ENCODE measurements at places on chromosomes 2 and 18.

DNA sequence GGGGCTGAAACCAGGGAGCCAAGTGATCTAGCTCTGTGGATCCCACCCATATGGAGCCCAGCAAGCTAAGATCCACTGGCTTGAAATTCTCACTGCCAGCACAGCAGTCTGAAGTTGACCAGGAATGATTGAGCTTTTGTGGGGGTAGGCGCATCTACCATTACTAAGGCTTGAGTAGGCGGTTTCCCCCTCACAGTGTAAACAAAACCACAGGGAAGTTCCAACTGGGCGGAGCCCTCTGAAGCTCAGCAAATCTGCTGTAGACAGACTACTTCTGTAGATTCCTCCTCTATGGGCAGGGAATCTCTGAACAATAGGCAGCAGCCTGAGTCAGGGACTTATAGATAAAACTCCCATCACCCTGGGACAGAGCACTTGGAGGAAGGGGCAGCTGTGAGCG, 96.7 kb downstream of the CCDC148 start:
- no peak for DNase-seq

DNA sequence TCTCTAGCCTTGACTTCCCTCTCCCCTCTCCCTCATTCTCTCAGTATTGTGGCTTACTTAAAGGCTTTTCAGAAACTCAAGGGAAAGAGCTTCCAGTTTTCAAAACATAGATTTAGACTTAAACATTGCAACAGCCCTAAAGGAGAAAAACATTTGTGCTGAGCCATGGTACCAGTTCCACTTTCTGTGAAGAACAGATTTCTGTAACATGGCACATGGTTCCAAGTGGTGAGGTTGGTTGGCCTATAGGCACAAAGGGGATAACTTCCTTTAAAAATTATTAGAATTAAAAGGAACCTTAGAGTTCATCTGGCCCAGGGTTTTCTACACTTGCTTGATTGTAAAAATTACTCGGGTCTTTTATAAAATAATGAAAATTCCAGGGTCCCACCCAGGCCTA, 138.6 kb upstream of the CDCA7 start:
- DNase-seq, result no peak

GRCh38 chr2:67526283-67526682, 129.2 kb downstream of the ETAA1 start:
- no peak for DNase-seq

DNA sequence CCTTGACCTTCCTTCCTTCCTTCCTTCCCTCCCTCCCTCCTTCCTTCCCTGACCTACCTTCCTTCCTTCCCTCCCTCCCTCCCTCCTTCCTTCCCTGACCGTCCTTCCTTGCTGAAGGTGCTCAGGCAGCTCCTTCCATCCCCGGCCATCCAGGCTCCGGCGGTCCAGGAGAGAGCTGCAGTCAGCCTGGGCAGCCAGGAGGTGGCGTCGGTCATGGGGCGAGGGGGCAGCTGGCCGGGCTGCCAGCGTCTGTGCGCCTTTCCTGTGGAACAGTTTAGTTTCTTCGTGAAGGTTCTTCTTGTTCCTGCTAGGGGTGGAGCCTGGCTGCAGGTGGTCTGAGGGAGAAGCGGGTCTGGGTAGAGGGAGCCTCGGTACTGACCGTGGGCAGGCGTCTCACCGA, 15.7 kb downstream of the GPR35 start:
- no peak for DNase-seq

- no peak for DNase-seq
Observed at GRCh38 chr2:217451666-217452065, 551.1 kb downstream of the TNS1 start.

GRCh38 chr2:210299866-210300373, 15.1 kb downstream of the MYL1 start:
- no peak for DNase-seq

- DNase-seq, result no peak
Observed at GRCh38 chr2:186734957-186735734, 41.3 kb downstream of the FAM171B start.

- no peak for DNase-seq
Observed at GRCh38 chr2:86632672-86633071, 9.0 kb upstream of the RNF103 start.

- no peak for DNase-seq
Observed at GRCh38 chr18:46072376-46072867, 362 bp upstream of the PSTPIP2 start.

DNA sequence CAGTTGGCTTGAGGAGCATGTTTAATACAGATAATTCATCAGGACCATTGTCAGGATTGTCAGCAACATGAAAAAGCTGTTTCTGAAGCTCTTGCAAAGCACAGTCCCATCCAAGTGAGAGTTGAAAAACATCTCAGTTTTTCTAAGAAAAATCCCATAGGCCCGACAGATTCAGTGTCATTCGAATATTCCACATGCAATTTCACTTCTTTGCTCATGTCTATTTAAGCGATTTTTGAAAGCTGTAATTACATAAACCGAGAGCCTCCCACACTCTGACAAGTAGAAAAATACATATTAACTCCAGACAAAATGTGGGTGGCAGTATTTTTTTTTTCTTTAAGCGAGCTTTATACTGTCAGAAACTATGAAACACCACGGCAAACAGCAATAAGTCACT, 134.7 kb upstream of the GALNT5 start:
- no peak for DNase-seq

DNA sequence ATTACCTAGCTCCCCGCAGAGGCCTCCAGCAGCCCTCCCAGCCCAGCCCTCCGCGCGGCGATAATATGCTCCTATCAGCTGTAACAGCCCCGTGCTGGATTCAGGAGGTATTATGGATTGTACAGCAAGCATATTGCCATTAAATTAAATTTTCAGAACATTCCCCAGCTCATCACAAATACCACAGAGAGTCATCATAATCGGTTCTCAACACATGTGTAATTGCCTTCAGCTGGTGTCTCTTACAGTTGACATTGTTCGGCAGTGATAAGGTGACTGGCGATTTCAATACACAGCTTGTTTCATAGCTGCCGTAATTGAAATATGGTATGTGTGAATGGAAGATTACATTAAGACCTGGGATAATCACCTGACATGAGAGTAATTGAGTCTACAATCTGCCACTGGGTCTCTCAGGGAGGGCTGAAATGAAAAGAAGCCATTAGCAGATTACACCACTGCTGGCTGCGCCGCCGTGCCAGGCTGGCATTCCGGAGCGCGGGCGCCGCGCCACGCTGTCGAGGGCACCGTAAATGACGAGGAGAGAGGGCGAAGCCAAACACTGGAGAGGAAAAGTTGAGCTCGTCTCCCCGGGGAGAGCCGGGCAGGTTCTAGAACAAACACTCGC, 549.4 kb upstream of the SALL3 start:
- no peak for DNase-seq

DNA sequence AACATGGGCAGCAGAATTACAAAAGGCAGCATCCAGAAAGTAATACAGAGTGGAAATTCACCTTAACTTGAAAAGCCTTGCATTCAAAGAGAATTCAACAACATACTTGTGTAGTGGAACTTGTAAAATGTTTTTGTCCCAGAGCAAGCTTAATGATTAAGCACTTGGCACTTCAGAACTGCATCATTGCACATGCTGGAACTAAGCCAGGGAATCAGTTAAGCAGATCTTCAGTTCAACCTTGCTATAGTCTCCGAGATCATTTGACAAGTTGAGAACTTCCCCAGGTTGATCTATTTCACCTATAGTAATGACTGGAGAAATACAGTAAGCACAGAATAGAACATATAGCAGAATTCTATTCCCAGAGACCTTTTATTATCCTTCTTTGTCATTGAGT, 1337.2 kb upstream of the NXPH2 start:
- no peak for DNase-seq

- no peak for DNase-seq
Observed at GRCh38 chr18:75377926-75378325, 49.6 kb downstream of the SMIM21 start.

DNA sequence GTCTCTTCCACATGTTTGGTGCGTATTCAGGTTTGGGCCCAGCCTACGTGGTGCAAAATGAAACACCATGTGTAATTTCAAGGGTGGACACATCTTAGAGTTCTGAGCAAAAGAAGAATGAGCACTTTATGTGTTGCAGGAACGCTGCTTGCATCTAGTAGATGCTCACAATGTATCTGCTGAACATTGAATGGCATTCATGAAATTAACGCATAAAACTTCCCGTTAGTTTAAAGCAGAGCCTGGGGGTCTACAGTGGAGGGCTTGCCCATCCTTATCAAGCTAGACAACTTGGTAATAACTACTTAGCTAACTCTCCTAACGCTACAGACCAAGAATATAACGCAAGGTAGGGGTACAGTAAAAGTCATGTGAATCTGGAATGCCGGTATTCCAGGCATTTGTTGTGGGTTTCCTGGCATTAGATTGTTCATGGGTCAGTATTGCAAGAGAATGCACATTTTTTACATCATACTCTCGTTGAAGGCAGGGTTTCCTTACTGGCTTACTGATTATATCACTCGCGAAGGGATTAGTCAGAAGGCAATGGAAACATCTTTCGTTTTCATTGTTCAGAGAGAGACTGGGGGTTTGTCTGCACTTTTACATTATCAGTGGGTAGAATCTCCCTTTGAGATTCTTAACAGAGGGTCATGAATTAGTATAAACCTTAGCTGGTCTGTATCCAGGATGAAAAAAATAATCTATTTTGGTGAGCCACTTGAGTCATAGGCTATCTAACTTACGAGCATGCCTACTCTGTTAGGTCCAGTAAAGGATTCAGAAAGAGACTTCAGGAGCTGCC, 229.5 kb upstream of the EPAS1 start:
- no peak for DNase-seq

GRCh38 chr2:204003276-204003990, 66.9 kb downstream of the ICOS start:
- no peak for DNase-seq

DNA sequence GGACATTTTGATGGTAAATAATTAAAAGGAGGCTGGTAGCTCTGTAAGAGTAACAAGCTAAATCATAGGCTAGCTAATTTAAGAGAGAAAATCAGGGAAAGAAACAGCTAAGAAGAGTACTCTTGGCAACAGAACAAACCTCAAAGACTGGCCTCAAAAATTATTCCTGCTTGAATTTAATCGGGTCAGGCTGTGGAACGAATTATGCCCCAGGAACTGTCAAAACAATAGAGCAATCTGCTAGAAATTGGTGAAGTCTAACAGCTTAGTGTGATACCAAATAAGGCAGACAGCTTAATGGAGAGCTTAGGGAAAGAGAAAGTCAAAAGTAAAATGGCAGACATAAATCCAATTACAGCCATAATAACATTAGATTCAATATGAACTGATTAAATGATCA, 215.7 kb downstream of the MREG start:
- DNase-seq, result no peak

GRCh38 chr18:50334546-50335152, 40.2 kb upstream of the SKA1 start:
- no peak for DNase-seq

DNA sequence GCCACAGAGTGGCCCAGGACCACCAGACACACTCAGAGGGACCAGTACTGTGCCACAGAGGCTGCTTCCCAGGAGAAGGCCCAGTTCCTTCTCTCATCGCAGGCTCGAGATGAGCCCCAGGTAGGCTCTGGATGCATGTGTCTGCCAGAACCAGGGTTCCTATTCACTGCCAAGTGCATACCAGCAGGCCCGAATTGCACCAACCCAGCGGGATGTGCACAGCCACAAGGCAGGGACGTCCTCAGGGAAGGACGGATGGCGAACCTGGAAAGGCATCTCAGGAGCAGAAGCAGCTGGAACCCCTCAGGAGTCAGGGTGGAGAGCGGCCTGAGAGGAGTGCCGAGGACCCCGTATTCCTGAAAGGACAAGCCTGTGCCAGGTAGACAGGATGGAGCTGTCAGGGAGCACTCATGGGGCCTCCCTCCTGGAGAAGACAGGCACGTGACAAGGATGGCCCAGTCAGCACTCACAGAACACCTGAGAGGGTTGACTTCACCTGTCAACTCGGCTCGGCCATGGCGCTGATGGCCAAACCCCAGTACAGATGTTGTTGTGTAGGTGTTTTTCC, 73.7 kb downstream of the PTGR3 start:
- DNase-seq, result no peak

GRCh38 chr18:25125680-25126079, 226.3 kb downstream of the ZNF521 start:
- DNase-seq, result no peak

DNA sequence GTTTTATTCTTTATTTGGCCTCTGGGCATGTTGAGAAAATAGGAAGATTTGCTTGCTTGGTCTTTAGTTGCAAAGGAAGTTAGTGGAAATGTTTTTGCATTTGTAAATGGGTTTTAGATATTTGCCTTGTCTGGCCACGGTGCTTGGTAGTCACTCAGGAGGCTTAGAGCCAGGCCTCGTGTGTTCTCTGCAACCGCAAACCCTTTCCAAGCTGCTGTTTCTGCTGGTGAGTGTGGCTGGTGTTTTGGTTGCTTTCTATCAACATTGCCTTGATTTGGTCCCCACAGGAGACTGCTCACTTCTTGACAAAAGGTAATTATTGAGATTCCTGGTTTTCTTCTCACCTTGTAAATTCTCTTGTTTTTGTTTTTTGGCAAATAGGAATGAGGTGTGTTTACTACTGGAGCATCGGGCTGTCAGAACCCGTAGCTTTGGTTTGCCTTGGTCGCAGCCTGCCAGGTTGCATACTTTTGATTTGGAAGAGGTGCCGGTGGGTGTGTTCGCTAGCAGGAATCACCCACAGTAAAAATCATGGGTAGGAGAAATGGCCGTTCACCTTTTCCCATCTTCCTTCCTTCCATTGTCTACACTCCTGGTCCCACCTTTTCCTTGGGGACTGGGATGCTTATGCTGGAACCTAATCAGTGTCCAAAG, 15.8 kb downstream of the ASAP2 start:
- no peak for DNase-seq

DNA sequence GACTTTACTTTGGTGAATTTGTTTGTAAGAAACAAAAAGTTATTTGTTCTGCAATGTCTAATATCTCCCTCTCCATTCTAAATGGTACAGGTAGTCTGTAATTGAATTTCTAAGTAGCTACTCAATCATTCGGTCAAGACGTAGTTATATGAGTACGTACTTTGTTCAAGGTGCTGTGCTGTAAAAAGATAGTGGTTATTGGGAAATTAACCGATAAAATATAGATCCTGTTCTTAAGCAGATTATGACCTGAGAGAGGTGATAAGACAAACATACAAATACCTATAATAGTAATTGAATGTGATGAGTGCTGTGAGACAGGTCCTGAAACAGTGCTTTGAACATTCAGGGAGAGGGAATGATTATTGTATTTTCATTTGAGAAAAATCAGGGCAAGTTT, 7.1 kb downstream of the NCOA1 start:
- no peak for DNase-seq

GRCh38 chr2:68689553-68690537, 44.8 kb upstream of the ARHGAP25 start:
- DNase-seq, result no peak

- no peak for DNase-seq
Observed at GRCh38 chr2:156229724-156230362, 102.7 kb downstream of the NR4A2 start.

Measured in mucosa of gallbladder (tissue), 1 donor.